SJCRH30 (cell line): ENCODE measurements at places on chromosomes 4 and X. TPM values are rescaled to one million over a fixed set of nuclear protein-coding genes. Genes with fewer than 3 reads are reported as not detected.
A peak's percentile ranks its signal among the peaks of the same experiment; 100 is the strongest.

DNA sequence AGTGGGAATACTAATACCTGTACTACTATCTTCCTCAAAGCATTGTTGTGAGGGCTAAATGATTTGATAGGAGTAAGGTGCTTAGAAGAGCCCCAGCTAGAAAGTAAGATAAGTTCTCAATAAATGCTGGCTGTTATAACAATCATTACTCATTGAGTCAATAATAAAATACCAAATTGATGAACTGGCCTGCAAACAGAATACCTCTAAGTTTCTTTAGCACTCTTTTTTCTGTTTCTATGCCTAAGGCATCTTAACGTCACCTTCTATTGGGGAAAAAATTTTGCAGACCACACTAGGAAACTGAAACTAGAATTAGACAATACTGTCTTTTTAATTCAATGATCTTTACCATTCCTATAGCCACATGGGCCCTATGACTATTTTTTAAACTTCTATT is 1.2 kb downstream of the CLTRN start:
- no peaks in the 10 kb centered on the region for H3K27me3 ChIP-seq
- no peak for DNase-seq
- H3K4me3 ChIP-seq: no peak overlapping the region
- no peak overlapping the region for H3K27ac ChIP-seq
- no peaks in the 10 kb centered on the region for H3K36me3 ChIP-seq

Gene ODAPH
- 0.08 TPM in 1 of 2 replicates, not detected in the other for total RNA-seq

Gene CTAG2
- 4.1 and 4.2 TPM in 2 replicates for total RNA-seq

Gene TSPAN6
- 58.8 and 61.7 TPM in 2 replicates for total RNA-seq

Gene FAM241A
- total RNA-seq: 0.03 and 0.08 TPM in 2 replicates

GRCh38 chrX:103818842-103819619 is 13.0 kb downstream of the RAB9B start:
- no peaks in the 10 kb centered on the region for H3K4me1 ChIP-seq
- no peaks in the 10 kb centered on the region for H3K36me3 ChIP-seq
- H3K4me3 ChIP-seq: no peak overlapping the region

DNA sequence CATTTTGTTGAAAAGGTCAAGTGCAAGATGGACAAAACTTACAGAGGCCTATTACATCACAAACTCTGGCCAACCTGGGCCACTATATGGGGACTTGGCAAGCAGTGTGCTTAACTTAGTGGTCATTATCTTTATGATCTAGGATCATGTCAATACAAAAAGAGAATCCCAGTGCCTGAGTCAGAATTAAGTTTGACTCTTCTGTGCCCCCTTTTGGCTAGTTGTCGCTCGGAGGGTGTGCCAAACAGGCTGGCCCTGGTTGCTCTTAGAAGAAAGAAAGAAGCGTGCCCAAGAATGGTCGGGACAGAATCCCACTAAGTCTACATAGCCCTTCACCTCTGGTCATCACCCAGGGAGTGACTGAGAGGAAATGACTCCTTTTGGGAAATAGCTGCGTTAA is 100.1 kb downstream of the EIF4E start:
- H3K4me3 ChIP-seq: no peak overlapping the region
- DNase-seq: peak; percentile 5
- no peak overlapping the region for H3K27ac ChIP-seq
- H3K27me3 ChIP-seq: no peaks in the 10 kb centered on the region
- H3K4me1 ChIP-seq: peaks cover 15% of the 10 kb centered on the region
- no peaks in the 10 kb centered on the region for H3K36me3 ChIP-seq

Gene COX7B2
- not detected in 2 replicates for total RNA-seq

DNA sequence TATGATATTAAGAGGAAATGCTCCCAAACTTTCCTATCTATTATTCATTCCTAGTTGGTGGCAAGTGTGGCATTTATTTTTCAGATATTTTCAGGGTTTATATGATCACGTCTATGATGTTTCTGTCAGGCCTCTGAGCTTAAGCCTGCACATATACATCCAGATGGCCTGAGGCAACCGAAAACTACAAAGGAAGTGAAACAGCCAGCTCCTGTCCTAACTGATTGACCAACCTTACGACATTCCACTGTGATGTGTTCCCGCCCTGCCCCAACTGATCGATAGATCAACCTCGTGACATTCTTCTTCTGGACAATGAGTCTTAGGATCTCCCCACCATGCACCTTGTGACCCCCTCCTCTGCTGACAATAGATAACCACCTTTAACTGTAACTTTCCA is 67.6 kb upstream of the CTSO start:
- no peaks in the 10 kb centered on the region for H3K27me3 ChIP-seq
- DNase-seq: no peak
- no peak overlapping the region for H3K27ac ChIP-seq
- no peaks in the 10 kb centered on the region for H3K4me1 ChIP-seq
- no peak overlapping the region for H3K4me3 ChIP-seq

DNA sequence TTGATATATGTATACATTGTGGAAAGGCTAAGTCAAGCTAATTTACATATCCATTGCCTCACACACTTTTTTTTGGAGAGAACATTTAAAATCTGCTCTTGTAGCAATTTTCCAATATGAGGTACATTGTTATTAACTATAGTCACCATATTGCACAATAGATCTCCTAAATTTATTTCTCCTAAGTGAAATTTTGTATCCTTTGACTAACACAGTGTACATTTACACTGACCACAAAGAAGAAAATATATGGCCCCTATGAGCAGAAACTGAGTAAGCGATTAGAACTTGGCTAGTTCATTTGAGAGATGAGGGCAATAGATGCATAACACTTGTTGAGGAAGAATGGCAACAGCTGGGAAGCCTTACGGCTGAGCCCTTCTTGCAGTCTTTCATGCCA is 20.3 kb upstream of the GUCY1B1 start:
- DNase-seq: no peak
- no peaks in the 10 kb centered on the region for H3K36me3 ChIP-seq
- no peaks in the 10 kb centered on the region for H3K4me1 ChIP-seq
- no peak overlapping the region for H3K27ac ChIP-seq

GRCh38 chr4:17094159-17094875 is 195.9 kb upstream of the LDB2 start:
- no peak overlapping the region for H3K4me3 ChIP-seq
- no peak overlapping the region for H3K27ac ChIP-seq
- no peak for DNase-seq
- no peaks in the 10 kb centered on the region for H3K27me3 ChIP-seq
- no peaks in the 10 kb centered on the region for H3K4me1 ChIP-seq

Gene STK26
- total RNA-seq: 78.0 and 83.3 TPM in 2 replicates

DNA sequence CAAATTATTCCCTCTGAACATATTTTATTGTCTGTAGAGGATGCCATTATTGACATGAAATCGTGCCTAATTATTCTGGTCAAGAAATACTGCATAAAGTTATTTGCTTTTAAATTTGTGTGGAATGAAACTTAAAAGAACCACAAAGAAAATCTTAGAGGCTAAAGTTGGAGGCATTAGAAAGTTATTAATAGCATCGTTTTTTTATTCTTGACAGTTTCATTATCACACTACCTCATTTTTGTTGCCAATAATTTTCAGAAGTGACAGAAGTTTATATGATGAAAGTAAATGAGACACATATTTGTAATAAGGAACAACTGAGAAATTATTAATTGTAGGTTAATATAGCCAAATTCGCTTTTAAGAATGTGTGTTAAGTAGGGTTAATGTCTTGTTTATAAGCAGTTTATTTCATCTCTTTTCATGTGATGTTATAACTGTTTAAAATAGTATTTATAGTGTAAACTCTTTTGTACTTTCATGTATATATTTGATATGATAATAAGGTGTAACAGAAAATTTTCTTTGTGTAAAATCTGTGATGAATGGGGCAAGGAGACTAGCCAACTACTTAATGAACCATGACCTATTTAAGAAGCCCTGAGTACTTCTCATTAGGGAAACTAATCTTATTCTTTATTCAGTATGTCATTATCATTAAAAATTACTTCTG is 54.5 kb upstream of the GRIA2 start:
- H3K4me3 ChIP-seq: no peak overlapping the region
- no peak for DNase-seq
- no peak overlapping the region for H3K27ac ChIP-seq
- no peaks in the 10 kb centered on the region for H3K27me3 ChIP-seq
- no peaks in the 10 kb centered on the region for H3K36me3 ChIP-seq

DNA sequence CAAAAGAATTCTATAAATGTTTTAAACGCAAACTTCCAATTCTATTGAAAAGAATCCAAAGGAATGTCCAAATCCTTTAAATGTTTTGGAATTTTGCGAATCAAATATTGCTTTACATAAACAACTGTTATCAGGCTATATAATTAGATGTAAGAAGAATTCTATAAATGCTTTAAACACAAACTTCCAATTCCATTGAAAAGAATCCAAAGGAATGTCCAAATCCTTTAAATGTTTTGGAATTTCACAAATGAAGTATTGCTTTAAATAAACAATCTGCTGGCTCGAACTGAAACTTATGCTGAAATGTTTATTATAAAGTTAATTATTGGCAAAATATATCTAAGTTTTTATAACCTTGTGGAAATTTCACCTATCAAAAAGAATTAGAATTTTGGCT is 16.1 kb downstream of the DAPP1 start:
- DNase-seq: no peak
- H3K36me3 ChIP-seq: no peaks in the 10 kb centered on the region
- H3K4me3 ChIP-seq: no peak overlapping the region
- H3K27ac ChIP-seq: no peak overlapping the region
- no peaks in the 10 kb centered on the region for H3K4me1 ChIP-seq
- H3K27me3 ChIP-seq: no peaks in the 10 kb centered on the region

Gene PDHA1
- 378 and 393 TPM in 2 replicates for total RNA-seq

GRCh38 chr4:106493086-106493485 is 124.5 kb upstream of the GIMD1 start:
- no peak overlapping the region for H3K4me3 ChIP-seq
- no peak overlapping the region for H3K27ac ChIP-seq
- DNase-seq: no peak
- H3K36me3 ChIP-seq: no peaks in the 10 kb centered on the region

GRCh38 chr4:28167411-28167810 is 1306.8 kb downstream of the STIM2 start:
- no peaks in the 10 kb centered on the region for H3K4me1 ChIP-seq
- no peak overlapping the region for H3K4me3 ChIP-seq
- DNase-seq: no peak
- no peaks in the 10 kb centered on the region for H3K27me3 ChIP-seq

GRCh38 chr4:1417522-1418390 is 11.5 kb upstream of the NKX1-1 start:
- H3K27me3 ChIP-seq: peaks cover 16% of the 10 kb centered on the region
- no peaks in the 10 kb centered on the region for H3K4me1 ChIP-seq
- H3K36me3 ChIP-seq: no peaks in the 10 kb centered on the region

GRCh38 chrX:27163236-27163635 is 299.9 kb downstream of the PPP4R3C start:
- H3K4me3 ChIP-seq: no peak overlapping the region
- H3K27me3 ChIP-seq: no peaks in the 10 kb centered on the region
- DNase-seq: peak; percentile 69
- H3K4me1 ChIP-seq: 0 out of 2 replicates have a peak, but pooled peaks cover 3% of the 10 kb centered on the region
- H3K27ac ChIP-seq: no peak overlapping the region

GRCh38 chrX:23907111-23907497 is 634 bp downstream of the APOO start:
- peak; percentile 39 for DNase-seq
- H3K27me3 ChIP-seq: no peaks in the 10 kb centered on the region
- H3K4me3 ChIP-seq: peak overlapping the region; percentile 71
- H3K36me3 ChIP-seq: no peaks in the 10 kb centered on the region
- peaks cover 5% of the 10 kb centered on the region for H3K4me1 ChIP-seq

- no peak overlapping the region for H3K4me3 ChIP-seq
- H3K27me3 ChIP-seq: no peaks in the 10 kb centered on the region
- peaks cover 13% of the 10 kb centered on the region; the same call in 1 of the 2 replicates for H3K4me1 ChIP-seq
- H3K27ac ChIP-seq: no peak overlapping the region
- H3K36me3 ChIP-seq: no peaks in the 10 kb centered on the region
- DNase-seq: peak; percentile 7
Observed at GRCh38 chr4:170139764-170140163, 50.0 kb upstream of the AADAT start.

DNA sequence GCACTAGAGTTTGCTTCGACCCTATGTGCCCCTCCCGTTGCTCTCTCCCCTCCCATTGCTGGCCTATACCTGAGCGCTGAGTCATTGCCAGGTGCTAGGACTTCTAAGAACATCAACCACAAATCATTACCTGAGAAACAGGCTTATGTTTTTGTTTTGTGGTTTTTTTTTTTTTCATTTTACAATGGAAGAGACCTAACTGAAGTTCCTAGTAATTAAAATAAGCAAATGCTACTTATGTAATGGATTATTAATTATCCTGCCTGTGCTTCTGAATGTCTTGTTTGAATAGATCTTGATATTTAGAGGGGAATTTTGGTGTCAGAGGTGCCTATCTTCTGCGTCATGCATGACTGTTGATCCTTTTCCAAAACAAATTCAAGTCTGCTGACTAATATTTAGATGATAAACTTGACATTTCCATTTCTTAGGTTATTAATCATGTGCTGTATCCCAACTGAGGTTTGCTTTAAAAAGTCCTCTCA is 275.4 kb upstream of the CPEB2 start:
- no peaks in the 10 kb centered on the region for H3K36me3 ChIP-seq
- H3K27ac ChIP-seq: no peak overlapping the region
- H3K27me3 ChIP-seq: no peaks in the 10 kb centered on the region
- H3K4me3 ChIP-seq: no peak overlapping the region

DNA sequence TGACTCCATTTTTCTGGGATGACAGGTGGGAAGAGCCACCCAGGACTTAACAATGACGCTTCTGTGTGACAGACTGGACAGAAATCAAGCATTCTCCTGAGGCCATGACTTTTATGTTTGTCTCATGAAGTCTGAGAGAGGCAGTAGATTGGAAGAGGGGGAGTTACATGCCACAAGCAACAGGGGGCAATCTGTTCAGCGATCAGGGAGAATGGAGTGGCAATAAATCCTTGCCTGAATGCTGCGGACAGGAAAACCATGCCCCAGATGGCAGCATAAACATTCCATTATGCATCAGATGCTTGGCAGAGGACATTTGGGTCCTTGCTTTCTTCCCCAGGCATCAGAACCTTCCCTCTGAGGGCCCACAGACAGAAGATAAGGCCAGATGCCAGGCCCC is 312.4 kb upstream of the DIPK2B start:
- DNase-seq: no peak
- no peak overlapping the region for H3K4me3 ChIP-seq
- H3K27ac ChIP-seq: no peak overlapping the region
- H3K4me1 ChIP-seq: no peaks in the 10 kb centered on the region
- no peaks in the 10 kb centered on the region for H3K27me3 ChIP-seq
- H3K36me3 ChIP-seq: no peaks in the 10 kb centered on the region

DNA sequence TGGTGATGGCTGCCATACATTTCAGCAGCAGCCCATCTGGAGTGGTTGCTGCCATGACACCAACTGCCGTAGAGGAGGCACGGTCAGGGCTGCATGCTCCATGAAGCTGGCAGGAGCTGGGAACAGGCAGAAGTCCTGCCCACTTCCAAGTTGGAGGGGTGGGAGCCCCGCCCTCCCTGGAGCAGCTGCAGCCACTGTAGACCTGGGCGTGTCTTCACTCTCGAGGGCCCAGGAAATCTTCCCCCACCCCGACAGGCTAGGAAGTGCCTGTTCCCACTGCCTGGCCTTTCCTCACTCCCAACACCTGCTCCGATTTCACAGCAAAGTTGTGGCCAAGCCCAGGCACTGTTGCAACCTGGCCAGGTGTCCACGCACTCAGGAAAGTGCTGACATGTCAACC is 42.3 kb downstream of the NALF2 start:
- H3K36me3 ChIP-seq: no peaks in the 10 kb centered on the region
- DNase-seq: peak; percentile 36
- no peak overlapping the region for H3K27ac ChIP-seq
- no peak overlapping the region for H3K4me3 ChIP-seq
- no peaks in the 10 kb centered on the region for H3K4me1 ChIP-seq
- no peaks in the 10 kb centered on the region for H3K27me3 ChIP-seq

Gene GABRE
- 6.4 and 9.6 TPM in 2 replicates for total RNA-seq

- DNase-seq: peak; percentile 16
- no peaks in the 10 kb centered on the region for H3K4me1 ChIP-seq
Observed at GRCh38 chr4:164700471-164700870, 53.5 kb upstream of the SMIM31 start.

GRCh38 chrX:17860811-17861488 is at the start of gene RAI2:
TSS of gene RAI2 (minus strand) at chrX:17861298. CDS start at chrX:17802010, 59,288 bp downstream.
- no peak for DNase-seq
- peak within 1 kb of the TSS; percentile 22; the same call in 1 of the 2 replicates for H3K4me3 ChIP-seq
- no peaks in the 10 kb centered on the region for H3K4me1 ChIP-seq
- no peaks in the 10 kb centered on the region for H3K36me3 ChIP-seq
